ENCODE measurements at places on chromosomes 11 and 22.

GRCh38 chr11:64089493-64089892 lies 53.8 kb downstream of the FLRT1 start:
- DNase-seq: no peak

DNA sequence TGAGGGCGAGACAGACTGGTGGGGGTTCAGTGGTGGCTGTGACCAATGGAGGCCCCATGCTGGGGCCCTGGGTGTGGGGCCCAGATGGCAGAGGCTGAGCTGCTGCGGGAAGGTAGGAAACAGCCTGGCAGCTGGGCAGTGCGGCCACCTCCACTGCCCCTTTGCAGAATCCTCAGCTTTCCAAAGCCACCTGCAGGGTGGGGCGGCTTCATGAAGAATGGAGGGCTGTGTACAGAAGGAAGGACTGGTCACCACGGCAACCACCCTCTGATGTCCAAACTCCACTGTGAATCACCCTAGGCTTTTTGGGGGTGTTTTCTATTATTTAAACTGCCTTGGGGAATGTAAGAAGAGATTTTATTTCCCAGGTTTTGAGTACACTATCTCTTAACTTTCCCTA lies 166.3 kb upstream of the NAV2 start:
- DNase-seq: no peak

DNA sequence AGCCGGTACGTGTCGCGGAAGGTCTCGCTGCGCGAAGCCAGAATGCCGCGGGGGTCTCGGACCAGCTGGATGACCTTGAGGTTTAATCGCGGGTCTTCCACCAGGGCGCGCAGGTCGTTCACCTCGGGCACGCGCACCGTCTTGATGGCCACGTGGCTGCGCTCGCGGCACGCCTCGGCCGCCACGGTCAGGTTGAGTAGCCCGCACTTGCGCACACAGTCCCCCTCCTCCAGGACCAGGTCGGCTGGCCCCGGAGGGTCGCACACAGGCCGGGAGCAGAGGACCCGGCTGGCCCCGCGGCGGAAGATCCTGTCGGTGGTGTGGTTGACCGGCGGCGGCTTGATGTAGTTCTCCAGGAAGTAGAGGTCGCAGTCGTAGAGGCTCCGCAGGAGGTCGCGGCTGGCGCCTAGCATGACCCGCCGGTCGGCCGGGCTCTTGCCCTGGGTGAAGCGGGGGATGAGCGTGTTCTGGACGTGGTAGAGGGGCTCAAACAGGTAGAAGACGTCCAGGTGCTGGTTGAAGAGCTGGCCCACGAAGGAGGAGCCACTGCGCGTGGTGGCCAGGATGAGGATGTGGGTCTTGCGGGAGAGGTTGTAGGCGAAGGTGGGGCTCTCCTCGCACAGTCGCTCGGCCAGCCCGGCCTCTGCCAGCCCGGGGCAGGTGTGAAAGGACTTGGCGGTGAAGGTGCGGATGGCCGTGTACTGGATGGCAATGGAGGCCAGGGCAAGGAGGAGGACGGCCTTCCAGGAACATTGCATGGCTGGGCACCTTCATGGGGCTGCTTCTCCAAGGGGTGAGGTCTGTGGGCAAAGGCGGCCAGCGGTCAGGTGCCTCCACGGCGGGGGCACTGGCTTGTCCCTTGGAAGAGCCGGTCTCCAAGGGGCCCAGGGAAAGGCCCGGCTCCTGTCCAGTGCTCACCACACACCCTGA lies 15.0 kb downstream of the CHST1 start:
- no peak for DNase-seq

GRCh38 chr11:6433998-6434660 lies 6.7 kb downstream of the HPX start:
- DNase-seq: no peak

DNA sequence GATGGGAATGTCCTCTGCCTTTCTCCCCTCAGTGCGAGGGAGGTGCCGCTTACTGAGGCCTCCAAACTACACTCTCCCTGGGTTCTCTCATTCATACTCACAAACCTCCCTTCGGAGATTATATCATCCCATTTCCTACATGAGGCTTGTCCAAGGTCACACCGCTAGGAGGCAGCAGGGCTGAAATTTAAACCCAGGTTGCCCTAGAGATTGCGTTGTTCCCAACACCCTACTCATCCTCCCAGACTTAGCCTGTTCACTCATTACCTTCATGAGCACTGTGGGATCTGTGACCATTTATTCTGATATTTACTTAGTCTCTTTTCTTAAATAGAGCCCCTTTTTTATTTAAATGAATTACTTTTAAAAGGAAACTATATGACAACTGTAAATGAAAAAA lies 31.1 kb downstream of the SDHAF2 start:
- DNase-seq: no peak

GRCh38 chr11:81449588-81450156 lies 1284.0 kb downstream of the FAM181B start:
- DNase-seq: no peak

DNA sequence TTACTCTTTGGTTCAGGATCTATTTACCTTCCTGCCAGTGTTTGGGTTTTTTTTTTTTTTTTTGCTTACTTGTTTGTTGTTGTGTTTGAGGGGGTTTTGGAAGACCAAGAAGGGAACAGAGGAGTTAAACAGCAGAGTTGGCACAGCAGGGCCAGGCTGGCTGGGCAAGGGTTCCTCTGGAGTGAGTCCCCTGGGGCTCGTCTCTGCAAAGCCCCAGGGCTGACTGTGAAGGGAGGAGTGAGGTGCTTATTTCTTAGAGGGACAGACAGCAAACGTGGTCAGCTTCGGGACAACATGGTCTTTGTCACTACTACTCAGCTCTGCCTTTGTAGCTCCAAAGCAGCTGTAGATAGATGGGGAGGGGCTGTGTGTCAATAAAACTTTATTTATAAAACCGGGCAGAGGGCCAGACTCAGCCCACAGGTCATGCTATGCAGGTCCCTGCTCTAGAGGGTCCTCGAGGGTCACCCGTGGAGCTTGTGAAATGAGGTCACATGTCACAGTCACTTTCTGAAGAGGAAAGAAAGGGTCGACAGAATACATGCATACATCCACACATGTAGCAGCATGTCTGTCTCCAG lies 1404.7 kb downstream of the BRD1 start:
- no peak for DNase-seq

DNA sequence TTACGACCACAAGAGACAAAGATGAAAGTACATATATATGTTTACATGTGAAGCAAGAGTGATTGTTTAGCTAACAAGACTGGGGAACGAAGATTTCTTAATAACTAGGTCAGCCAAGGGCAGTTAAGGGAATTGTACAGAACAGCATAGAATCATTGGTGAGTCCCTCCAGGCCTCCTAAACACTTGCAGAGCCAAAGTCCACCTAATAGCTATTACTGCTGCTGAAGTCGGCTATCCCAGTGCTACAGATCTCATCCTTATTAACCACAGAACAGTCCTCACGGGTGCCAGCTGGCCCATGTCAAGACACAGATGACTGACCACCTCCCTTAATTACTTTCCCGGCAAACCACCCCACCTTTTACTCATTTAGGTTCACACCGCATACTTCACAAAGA lies 68.5 kb upstream of the OPCML start:
- DNase-seq: no peak

DNA sequence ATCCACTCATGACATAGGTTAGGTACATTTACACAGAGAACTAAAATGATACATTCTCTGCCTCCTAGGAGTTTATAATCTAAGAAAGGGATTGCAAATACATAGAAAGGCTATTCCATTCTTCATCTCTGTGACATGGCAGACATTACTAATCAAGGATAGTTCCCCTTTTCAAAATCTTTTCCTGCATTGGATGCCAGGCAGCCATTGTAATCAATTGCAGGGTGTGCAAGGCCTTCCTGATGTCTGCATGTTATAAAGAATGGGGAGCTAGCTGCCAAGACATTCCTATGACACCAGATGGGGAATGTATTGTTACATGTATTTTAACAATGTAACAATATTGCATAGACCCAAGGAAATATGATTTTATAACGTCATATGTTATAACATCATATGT lies 82.0 kb downstream of the KIRREL3 start:
- no peak for DNase-seq

DNA sequence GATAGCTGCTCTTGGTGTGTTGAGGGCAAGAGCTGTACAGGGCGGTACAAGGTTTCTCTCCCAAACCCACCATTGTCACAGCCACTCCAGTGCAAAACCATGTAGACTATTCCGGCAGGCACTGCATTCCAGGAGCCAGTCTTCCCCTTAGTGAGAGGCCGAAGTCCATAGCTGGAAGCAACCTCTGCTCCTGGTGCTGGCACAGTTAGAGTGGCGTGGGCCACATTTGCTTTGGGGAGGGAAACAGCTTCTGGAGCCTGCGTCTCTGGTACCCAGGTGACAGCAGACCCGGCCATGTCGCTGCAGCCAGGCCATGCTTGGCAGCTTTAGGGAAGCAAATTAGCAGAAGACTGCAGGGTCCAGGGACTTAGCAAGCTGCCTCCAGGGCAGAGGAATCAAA lies 788.0 kb downstream of the BRD1 start:
- DNase-seq: no peak

- DNase-seq: no peak
Measured at GRCh38 chr22:42410708-42411107, 21.5 kb downstream of the NFAM1 start.

DNA sequence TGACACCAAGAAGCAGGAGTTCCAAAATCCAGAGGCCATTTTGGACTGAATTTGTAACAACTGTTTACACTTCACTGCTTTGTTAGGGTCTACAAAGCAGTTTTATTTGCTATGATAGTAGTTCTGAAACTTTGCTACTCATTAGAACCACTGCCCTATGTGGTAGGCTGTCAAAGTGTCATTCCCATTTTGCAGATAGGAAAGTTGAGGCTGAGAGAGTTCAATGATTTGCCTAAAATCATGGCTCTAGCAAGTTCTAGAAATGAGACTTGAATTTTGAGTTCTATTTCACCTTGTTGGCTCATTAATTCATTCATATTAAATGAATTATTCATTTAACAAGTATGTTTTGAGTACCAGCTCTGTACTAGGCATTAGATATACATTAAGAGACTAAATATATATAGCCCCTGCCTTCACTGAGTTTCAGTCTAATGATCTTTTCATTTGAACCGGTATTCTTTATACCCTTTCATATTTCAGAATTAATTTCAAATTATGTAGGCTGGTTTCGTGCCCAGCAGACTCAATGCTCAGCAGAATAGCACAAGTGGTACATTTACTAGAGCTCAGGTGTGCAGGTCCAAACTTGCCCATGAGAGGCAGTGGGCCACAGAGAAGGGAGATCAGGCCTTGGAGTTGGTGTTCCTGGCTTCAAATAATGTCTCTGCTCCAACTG lies 93.5 kb downstream of the ME3 start:
- no peak for DNase-seq

DNA sequence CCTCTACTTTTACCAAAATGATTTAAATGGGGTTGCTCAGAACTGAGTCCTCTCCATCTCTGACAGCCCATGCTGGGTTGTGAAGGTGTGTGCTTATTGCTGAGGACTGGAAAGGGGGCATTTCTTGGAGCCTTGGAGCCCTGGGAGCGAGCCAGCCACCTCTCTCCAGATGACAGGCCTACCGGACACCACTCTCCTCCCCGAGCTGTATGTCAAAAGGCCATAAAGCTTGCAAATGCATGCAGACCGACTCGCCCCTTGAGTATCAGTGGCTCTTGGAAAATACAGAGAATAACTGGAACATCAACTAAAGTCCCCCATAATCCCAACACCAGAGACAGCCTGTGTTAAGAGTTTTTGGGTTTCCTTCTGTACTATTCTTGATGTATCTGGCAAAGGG lies 67.9 kb upstream of the PITPNB start:
- no peak for DNase-seq

DNA sequence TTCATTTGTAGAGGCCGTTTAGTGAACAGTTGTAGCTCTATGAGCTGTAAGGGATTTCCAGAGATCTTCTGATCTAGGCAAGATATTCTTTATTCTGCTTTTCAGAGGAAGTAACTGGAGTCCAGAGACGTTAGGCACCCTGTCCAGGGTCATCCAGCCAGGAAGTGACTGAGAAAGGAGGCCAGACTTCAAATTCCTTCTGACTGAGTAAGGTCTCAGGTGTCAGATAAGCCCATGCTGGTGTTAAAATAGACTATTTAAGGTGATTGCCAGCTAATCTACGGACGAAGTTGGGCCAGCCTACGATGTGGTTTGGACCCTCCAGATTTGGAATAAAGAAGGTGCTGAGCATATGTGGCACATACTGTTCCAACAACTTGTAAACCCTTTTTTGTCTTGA lies 54.6 kb downstream of the GRIK4 start:
- no peak for DNase-seq

GRCh38 chr22:33792832-33793231 lies 127.4 kb downstream of the LARGE1 start:
- no peak for DNase-seq

GRCh38 chr11:126997641-126998040 lies 2.9 kb downstream of the KIRREL3 start:
- DNase-seq: no peak

GRCh38 chr11:65274735-65275682 lies 13.2 kb downstream of the POLA2 start:
- DNase-seq: no peak

- DNase-seq: no peak
Measured at GRCh38 chr22:36395055-36395849, 7.5 kb upstream of the MYH9 start.

Measured in stimulated activated CD4-positive, alpha-beta T cell treated with anti-CD3 and anti-CD28 coated beads, Interleukin-1b, Interleukin-23, amount 100 ng/mL, for 1 hour (primary cell).